ENCODE measurements at places on chromosomes 7 and 10.

GRCh38 chr7:25098096-25099046 lies 26.7 kb downstream of the CYCS start:
- H3K27me3 ChIP-seq = no peaks in the 10 kb centered on the region
- peak; percentile 68 for DNase-seq
- H3K27ac ChIP-seq = no peak overlapping the region
- peaks cover 7% of the 10 kb centered on the region for H3K4me1 ChIP-seq
- no peaks in the 10 kb centered on the region for H3K36me3 ChIP-seq

GRCh38 chr10:103673606-103674005 lies 180.1 kb downstream of the NEURL1 start:
- H3K36me3 ChIP-seq = no peaks in the 10 kb centered on the region
- no peak overlapping the region for H3K4me3 ChIP-seq
- no peaks in the 10 kb centered on the region for H3K27me3 ChIP-seq
- DNase-seq = no peak
- H3K4me1 ChIP-seq = peaks cover 20% of the 10 kb centered on the region

DNA sequence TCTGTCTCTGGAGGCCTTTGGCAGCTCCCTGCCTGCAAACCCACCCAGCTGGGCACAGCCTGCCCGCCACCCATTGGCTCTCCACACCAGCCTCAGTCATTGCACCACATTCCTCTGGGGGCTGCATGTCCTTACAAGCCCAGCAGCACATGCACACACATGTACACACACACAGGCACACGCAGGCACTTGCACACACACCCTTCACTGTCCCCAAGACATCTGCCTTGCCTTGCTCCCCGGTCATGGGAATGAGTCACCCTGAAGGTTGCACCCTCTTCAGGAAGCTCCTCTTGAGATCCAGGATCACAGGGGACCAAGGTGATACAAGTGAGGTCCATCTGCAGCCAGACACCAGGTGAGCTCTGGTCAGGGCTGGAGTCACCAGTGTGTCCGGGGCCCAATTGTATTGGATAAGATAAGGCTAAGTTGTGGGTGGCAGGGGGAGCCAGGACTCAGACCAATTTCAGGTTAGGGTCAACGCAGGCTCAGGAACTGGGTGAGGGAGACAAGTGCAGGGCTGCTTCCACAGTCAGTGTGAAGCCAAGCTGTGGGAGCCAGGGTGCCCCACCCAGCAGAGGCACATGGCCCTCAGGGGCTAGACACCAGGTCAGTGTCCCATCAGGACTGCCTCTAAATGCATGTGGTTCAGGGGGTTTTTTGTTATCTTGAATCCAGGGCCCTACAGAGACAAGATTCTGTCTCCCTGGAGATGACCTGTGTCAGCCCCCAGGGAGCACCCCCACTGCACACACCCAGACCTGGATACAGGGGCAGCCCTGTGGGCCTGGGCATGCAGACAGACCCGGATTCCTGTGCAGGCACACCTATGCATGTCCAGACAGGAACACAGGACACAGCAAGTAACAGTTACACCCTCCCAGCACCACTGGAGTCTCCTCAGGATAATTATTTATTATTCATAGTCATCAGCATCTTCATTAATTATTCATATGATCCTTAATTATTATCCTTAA lies 33.8 kb downstream of the KCNH2 start:
- H3K27me3 ChIP-seq = peaks cover 6% of the 10 kb centered on the region
- peak; percentile 13 for DNase-seq
- no peaks in the 10 kb centered on the region for H3K4me1 ChIP-seq
- H3K36me3 ChIP-seq = no peaks in the 10 kb centered on the region
- no peak overlapping the region for H3K27ac ChIP-seq

DNA sequence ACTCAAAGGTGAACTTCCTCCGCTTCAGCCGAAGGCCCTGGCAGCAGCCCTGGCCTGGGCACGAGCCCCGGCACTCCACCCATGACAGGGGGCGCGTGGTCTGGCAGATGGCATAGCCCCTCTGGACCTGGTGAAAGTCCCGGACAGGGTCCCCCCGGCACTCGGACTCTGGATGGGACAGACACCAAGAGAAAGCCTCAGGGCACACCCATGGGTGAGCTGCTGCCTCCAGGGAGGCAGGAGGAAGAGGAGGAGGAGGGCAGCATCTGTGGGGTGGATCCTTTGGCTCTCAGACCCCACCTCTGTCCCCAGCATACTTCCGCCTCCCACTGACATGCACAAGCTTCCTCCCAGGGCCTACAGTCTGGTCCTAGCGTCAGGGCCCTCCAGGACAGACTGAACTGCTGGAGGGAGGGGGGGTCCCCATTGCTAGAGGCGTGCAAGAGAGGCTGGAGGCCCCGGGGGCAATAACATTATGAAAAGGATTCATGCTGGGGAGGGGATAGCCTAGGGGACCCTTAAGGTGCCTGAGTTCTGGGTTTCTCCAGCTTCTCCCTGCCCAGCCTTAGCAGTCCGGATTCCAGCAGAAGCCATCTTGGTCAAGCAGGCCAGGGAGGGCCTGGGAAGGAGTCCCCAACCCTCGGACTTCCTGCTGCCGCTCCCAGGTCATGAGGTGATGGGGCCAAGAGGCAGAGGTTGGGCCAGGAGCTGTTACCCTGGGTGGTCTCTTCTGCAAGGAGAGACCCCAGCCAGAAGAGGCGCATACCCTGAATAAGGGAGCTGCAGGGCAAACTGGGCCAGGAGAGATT lies 169.3 kb downstream of the LCOR start:
- no peaks in the 10 kb centered on the region for H3K27me3 ChIP-seq
- no peak overlapping the region for H3K27ac ChIP-seq
- H3K36me3 ChIP-seq = no peaks in the 10 kb centered on the region
